ENCODE measurements at places on chromosomes 13 and 19.
A peak's percentile ranks its signal among the peaks of the same experiment; 100 is the strongest.

DNA sequence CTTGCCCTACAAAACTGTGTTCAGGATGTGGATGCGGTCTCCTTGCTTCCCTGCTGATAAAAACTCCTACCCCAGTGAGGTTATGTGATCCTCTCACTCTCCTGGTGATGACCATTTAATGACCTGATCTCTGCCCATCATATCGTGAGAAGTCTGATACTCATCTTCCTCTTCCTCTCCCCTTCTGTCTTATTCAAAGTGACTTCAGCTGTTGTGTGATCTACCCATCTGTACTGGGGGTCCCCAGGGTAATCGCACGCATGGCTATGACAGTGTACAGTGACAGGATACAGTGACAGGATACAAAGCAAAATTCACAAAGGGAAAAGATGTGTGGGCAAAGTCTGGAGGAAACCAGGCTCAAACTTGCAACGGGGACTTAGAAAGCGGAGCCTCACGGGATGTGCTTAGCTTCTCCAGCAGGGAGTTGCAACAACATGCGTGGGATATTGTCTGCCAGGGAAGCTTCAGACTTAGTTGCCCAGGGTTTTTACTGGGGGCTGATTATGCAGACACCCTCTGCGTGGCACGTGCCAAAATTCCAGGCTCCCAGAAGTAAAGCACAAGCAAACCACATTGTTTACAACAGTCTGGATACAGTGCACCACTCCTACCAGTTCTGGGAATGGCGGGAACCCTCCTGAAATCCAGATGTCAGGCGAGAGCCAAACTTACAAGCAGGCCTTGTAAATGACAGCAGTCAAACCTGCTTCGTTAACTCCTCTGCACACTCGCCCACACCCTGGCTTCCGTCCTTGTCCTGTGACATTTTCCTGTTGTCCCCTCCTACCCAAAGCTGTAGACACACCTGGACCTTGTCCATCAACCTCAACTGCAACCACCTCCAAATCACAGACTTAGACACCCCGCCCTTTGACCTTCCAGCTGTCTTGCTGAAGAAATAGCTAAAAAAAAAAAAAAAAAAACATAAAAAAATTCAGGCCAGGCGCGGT is 18.0 kb upstream of the GARRE1 start:
- DNase-seq = peak; percentile 70

DNA sequence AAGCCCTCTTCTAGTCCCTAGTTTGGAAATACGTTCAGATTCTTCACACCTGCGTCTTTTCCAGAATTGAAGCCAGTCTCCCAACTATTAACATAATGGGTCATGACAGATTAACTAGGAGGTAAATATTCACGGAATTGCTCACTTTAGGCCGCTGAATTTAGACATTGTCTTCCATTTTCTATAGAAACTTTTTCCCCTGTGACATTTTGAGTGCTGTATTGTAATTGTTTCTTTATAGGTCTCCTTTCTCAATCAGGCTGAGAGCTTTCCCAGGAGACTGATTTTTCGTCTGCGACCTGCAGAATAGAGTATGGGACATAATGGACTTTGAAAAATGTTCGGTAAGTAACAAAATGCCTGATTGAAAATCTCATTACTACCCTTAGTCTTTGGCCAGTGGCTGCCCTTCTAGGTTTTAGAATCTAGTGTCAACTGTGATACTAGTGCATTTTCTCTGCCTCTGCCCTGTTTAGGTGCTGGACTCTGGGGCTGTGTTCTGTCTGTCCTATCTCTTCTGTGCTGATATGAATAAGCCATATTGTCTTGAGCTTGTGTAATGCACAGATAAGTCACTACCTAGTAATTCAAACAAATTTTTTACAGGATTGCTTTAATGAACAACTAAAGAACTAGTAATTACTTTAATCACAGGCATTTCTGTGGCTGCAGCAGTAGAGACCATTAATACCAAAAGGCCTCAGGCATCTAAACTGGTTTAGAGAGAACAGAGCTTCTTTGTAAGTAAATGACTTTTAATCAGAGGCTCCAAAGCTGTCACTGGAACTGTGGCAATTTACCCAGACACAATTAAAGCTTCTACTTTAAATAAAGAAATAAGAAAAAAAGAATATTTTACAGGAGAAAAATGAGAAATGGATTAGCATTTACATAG is 122.4 kb upstream of the FREM2 start:
- DNase-seq = peak; percentile 61

- DNase-seq = no peak
Measured at GRCh38 chr13:72745260-72745659, 17.5 kb downstream of the BORA start.

- DNase-seq = no peak
Measured at GRCh38 chr19:51020988-51021651, 1.6 kb upstream of the KLK10 start.

GRCh38 chr13:26476111-26476781 is 81.2 kb upstream of the WASF3 start:
- DNase-seq = no peak

GRCh38 chr13:80361883-80362327 is 21.0 kb upstream of the SPRY2 start:
- peak; percentile 91 for DNase-seq

- no peak for DNase-seq
Measured at GRCh38 chr13:51235756-51236490, 13.7 kb downstream of the FAM124A start.

GRCh38 chr13:47008318-47008717 is 111.5 kb upstream of the HTR2A start:
- no peak for DNase-seq

DNA sequence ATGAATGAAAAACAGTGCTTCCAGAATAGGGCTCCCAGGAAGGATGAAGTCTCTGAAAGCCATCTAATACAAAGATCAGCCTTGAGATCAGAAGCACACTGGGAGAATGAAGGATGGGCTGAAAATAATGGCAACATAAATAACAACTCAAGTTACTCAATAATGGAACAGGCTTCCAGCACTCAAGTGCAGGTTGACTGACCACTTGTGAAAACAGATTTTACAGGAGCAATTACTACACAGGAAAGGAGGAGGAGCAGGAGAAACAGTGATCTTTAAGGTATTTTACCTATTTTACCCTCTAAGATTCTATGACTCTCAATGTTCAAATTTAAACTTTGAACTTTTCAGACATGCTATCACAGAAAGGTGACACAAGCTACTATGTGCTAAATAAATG is 106.0 kb downstream of the USP12 start:
- no peak for DNase-seq

DNA sequence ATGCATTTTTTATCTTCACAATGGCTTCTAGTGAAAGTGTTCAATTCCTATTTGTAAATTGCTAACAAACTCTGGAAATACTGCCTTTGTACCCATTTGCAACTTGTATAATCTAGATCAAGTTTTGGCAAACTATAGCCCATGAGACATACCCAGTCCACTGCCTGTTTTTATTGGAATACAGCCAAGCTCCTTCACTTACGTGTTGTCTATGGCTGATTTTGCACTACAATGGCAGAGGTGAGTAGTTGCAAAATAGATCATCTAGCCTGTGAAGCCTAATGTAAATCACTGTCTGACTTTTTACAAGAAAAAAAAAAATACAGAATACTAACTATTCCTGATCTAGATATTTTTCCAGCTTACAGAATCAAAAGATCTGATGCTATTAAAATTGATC is 37.1 kb downstream of the DZIP1 start:
- no peak for DNase-seq

DNA sequence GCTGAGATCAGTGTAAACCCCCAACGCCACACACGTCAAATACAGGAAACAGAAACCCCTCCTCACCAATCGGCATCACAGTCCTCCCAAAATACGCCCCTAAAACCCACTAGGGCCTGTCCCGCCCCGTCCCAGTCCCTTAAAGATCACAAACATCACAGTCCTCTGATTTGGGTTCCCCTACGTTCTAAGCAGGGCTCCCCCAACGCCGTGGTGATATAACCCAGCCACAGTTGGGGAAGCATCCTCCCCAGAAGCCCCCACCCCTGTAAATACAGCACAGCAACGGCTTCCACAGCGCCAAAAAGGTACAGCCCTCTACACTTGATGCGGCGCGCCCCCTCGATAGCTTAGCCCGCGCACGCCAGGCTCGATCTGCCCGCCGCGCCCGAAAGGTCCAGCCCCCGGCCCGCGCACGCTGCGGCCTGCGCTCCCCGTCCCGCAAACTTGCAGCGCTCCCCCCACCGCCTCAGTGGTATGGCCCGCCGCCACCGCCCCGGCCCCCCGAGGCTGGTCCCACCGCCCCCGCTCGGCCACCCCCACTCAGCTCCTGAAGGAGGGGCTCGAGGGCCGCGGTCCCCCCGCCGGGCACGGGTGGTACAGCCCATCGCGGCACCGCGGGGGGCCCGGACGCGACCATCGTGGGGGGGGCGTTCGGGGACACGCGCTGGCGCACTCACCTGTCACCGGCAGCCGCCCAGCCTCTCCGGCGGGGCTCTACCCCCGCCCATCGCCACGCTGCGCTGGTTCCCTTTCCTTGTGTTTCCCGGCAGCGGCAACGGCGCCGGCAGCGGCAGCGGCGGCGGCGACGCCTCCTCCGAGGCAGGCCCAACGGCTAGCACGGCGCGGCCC is at the start of gene AKT2:
Gene AKT2, minus strand, starts transcription at position 845 of the 852 bp plus-strand sequence. CDS start 20,078 bp downstream, outside the sequence.
- DNase-seq = peak; percentile 49

DNA sequence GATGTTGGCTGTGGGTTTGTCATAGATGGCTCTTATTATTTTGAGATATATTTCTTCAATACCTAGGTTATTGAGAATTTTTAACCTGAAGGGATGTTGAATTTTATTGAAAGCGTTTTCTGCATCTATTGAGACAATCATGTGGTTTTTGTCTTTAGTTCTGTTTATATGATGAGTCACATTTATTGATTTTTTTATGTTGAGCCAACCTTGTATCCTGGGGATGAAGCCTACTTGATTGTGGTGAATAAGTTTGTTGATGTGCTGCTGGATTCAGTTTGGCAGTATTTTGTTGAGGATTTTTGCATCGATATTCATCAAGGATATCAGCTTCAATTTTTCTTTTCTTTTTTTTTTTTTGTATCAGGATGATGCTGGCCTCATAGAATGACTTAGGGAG is 29.4 kb downstream of the NBEA start:
- no peak for DNase-seq

DNA sequence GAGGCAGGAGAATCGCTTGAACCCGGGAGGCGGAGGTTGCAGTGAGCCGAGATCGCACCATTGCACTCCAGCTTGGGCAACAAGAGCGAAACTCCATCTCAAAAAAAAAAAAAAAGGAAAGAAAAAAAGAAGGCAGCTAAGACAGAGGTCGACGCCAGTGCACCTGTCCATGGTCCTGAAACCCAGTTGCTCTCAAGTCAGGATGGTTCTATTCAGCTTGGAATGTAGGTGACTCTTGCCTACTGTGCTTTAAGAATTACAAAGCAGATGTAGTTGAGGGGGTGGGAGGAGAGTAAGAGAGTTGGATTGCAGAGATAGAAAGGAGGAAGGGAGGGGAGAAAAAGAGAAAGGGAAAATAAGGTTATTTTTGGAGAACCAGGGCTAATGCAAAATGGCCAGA is 18.7 kb downstream of the CACNG7 start:
- DNase-seq = peak; percentile 76

DNA sequence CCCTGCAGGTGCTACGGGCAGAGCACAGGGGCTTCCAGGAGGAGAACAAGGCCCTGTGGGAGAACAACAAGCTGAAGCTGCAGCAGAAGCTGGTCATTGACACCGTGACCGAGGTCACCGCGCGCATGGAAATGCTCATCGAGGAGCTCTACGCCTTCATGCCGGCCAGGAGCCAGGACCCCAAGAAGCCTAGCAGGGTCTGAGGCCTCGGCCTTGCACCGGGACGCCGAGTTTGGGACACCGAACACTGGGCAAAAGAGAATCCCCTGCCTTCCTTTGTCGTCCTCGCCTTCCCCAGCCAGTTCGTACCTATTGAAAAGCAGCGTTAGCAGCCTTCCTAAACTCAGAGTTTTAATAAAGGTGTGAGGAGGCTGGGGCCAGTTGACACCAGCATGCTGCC is 12.1 kb downstream of the CBY2 start:
- peak; percentile 40 for DNase-seq

GRCh38 chr13:28611654-28612131 is 47.2 kb upstream of the POMP start:
- DNase-seq = peak; percentile 82

- no peak for DNase-seq
Measured at GRCh38 chr13:45464141-45464686, 525 bp upstream of the COG3 start.

DNA sequence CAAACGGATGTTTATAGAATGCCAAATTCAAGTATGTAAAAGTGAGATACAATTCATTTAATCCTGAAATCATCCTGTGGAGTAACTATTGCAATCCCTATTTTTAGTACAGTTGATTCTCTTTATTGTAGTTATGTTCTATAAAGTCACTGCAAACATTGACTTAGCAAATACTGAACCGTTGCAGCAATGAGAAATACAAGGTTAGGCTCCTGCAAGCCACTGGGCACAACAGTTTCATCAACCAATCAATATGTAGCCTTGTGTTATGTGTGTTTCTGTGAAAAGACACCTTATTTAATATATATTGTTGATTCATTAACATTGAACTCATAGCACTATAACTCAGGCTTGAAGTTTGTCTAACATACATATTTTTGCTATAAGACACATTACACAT is 174.4 kb downstream of the DCT start:
- no peak for DNase-seq

- no peak for DNase-seq
Measured at GRCh38 chr13:74171641-74172040, 37.4 kb upstream of the KLF12 start.

DNA sequence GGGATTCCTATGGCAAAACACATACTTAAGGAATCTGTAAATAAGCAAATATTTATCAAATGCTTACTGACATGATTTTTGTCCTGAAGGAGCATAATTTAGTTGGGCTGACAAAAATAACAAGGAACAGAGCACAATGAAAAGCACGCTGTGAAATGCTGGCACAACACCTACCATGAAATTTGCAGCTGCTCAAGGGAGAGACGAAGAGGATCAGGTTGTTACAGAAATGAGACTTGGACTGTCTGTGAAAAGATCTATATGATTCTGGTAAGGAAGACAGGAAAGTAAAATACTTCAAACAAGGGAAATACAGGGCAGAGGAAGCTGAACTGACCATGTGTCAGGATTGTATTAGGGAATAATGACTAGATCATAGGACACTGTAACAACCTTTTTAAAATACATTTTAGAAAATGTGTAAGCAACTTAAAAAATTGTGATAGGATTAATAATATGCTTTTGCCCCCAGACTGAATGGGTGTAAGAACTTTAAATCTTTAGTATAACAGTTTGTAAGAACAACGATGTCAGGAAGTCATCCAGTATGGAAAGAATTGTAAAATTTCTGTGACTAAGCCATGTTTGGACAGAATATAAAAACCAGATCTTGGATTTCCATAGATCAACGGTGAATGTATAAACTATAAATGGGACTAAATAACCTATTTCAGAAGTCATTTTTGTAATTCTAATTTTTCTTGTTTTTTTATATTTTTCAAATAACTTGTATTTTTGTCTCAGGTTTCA is 1556.0 kb downstream of the EFNB2 start:
- no peak for DNase-seq

DNA sequence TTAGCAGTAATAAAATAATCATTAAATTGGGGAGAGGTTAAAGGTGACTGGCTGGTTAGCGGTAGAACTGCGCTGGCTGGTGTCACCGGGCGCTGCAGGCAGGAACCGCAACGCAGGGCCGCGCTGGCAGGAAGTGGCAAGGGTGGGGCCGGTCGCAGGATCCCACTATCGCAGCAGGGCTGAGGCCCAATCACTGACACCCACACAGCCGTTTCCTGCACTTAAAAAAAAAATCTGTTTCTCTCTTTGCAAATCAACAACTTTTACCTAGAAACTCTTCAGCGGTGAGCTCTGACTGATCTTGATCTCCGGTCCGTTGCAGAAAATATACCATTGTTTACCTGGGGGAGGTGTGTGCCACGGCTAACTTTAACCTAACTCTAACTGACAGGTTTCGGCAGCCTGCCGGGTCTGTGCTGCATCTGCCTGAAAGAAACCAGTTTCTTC is 46.9 kb downstream of the KLF2 start:
- no peak for DNase-seq

Measured in islet precursor cell (in vitro differentiated cells).